ENCODE measurements at places on chromosomes 5 and 9.

DNA sequence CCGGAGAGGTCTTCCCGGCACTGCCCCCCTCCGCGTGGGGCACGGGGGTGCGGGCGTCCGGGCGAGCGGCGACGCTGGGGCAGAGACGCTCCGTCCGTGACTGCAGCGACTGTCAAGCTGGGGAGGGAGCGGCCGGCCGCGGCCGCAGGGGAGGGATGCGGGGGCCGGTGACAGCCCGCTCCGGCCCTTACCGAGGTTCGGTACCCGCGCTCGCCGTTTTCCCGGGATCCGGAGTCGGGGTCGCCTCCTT, 400 bp downstream of the KDM4C start:
- no peak for DNase-seq

- DNase-seq = no peak
Observed at GRCh38 chr9:131391504-131391903, 2.4 kb upstream of the PRRC2B start.

DNA sequence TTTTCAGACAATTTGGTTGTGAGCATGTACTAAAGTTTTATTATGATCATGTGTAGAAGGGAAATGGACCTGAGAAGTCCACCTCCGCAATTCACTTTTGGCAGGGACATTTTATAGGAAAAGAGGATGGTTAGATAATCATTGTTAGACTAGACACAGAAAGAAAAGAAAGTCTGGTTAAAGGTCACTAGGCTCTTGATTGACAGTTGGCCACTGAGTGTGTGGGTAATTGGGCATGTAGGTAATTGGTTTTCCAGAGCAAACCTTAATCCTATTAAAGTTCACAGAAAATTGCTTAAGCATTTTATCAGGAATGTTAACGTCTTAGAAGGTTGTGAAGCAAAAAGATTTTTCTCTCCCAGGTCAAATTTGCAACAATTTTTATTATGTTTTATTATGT, 158.5 kb upstream of the CLINT1 start:
- no peak for DNase-seq

- DNase-seq = no peak
Observed at GRCh38 chr5:13625616-13626198, 318.8 kb downstream of the DNAH5 start.

DNA sequence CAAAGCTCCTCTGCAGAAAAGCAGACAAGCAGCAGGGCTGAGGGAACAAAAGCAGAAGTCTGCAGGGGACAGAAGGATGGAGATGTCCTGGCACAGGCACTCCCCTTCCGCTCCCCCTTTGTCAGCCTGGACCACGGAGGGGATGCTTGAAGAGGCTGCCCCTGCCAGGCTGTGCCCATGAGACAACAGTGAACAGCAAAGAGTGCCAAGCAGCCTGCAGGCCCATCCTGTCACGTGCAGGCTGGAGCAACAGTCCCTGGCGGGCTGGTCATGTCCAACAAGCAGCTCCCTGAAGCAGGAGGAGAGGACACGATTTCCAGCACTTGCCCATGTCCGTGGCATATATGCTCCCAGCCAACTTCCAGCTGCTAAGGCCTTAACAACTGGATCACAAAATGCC, 132.3 kb downstream of the IRX2 start:
- DNase-seq = no peak

- DNase-seq = no peak
Observed at GRCh38 chr5:9905661-9906060, 275.5 kb upstream of the TAS2R1 start.

- peak; percentile 28 for DNase-seq
Observed at GRCh38 chr5:54743997-54744788, 226.6 kb downstream of the SNX18 start.

DNA sequence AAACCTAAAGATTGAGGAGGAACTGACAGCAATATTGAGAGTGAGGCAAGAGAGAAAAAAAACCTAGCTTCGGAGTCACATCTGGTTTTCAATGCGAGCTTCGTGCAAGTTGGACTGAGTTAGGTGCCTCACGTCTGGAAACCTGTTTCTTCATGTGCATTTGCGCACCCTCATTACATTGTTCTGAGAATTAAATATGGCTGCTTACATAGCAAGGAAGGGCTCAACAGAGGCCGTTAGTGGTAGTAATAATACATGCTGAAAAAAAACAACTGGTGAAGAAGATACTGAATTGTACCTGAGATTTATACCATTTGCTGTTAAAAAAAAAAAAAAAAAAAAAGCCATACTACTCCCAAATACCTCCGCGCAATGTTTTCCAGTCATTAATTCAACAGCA, 18.6 kb downstream of the DNAJA1 start:
- no peak for DNase-seq
